ENCODE measurements at places on chromosomes 5 and 9.

GRCh38 chr9:128271112-128271511 lies 4.7 kb downstream of the GOLGA2 start:
- DNase-seq, result peak; percentile 62

- DNase-seq, result no peak
Measured at GRCh38 chr9:127360250-127360649, 36.7 kb upstream of the SLC2A8 start.

DNA sequence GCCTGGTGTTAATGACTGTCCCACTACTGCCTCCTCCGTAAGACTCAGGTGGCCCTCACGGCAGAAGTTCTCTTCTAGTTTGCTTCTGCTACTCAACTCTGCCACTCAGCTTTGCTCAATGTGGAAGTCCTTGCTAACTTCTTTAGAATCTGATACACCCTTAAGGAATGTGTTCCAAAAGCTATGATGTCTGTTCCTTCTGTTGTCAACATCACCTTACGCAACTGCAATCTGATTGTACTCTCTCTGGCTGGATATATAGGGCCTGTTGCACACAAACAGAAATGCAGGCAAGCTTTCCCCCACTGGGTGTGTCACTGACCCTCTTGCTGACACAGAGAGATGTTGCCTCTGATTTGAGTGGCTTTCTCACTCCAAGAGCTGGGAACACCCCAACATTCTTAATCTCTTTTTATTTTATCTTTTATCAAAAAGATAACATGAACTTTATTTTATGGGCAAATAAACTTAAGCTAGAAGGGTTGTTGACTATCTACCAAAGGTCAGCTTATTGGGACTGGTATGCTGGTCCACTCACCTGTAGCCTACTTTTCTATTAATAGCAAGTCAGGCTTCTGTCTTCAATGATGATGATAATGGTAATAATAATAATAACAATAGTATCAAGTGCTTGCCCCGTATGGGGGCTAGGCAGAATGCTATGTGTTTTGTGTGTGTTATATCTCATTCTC lies 25.2 kb downstream of the TMEM252 start:
- peak; percentile 40 for DNase-seq

GRCh38 chr5:144308906-144309670 lies 138.4 kb downstream of the KCTD16 start:
- DNase-seq, result no peak

DNA sequence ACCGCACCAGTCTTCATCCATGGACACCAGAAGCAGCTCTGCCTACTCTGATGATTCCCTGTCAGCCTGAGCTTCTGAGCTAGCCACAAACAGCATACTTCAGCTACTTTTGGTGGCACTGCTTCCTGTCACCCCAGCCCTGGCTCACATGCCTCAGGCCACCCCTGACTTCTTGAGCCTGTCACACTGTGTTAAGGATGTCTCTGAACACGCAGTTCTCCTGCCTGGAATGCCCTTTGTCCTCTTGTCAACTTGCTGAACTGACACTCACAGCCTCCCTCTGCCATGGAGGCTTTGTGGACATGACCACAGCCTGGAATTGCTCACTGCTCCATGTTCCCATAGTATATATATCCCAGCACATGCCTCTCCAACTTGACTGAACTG lies 7.2 kb downstream of the MACROH2A1 start:
- DNase-seq, result no peak

- DNase-seq, result no peak
Measured at GRCh38 chr9:72935595-72935994, 17.3 kb downstream of the ALDH1A1 start.

DNA sequence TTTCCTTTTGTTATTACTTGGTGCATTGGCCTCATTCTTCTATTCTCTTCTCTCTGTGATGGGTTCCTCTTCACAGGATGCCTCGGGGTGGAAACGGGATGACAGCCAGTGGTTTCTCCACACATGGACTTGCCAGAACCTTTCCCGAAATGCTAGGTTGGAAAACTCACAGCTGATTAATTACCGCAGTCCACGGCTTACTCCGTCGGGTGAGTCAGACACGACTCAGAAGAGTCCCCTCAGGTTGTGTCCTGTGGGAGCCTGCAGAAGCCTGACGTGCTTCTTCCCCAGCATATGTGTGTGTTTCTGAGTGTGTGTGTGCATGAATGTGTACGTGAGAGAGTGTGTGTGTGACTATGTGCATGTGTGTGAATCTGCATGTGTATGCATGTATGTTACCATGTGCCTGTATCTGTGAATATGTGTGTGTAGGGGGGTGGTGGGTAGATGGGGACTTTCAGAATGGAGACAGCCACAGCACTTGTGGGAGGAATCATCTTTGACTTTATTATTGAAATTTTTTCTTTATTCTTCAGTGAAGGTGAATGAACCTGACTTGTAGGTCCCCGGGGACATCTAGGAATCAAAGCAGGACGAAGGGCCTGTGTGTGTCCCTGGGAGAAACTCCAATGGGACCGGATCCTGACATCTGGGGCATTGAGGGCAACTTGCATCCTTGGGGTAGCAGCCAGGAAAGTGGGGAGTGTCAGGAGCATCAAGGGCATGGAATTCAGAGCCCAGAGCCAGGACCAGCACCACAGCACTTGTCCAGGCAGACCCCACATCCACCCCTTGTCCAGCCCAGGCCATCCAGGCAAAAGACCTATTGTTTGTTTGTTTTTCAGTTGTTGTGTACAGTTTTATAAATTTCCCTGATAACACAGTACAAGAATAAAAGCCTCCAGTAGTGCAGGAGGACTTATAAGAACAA lies 21.9 kb upstream of the MED10 start:
- no peak for DNase-seq

GRCh38 chr5:172559004-172559932 lies 81.8 kb upstream of the NEURL1B start:
- no peak for DNase-seq

GRCh38 chr5:74063821-74064220 lies 437.8 kb downstream of the ARHGEF28 start:
- no peak for DNase-seq

DNA sequence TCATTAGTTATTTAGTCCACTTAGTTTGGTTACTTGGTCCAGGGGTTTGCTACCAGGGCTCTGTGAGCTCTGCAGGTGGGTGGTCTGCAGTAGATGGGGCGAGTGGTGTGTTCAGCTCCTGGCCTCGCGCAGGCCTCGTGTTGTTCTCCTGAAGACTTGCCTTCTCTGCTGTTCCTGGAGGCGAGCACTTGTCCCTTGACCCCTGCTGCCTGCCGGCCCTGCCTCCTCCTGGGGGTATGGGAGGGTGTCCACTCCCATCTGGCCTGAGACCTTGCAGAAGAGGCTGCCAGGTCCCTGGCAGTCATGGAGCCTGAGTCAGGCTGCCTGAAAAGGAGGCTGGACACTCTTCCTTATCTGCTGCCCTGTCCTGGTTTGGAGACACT lies 137.0 kb downstream of the CACNA1B start:
- DNase-seq, result no peak

DNA sequence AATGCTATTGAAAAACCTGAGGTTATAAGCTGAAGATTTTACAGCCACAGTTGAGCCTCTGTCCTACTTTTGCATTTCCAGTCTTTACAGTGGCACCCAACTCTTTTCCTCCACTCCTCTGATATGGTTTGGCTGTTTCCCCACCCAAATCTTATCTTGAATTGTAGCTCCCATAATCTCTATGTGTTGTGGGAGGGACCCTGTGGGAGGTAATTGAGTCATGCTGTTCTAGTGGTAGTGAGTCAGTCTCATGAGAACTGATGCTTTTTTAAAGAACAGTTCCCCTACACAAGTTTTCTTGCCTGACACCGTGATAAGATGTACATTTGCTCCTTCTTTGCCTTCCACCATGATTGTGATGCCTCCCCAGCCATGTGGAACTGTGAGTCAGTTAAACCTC lies 646.1 kb upstream of the SEMA6A start:
- DNase-seq, result no peak

DNA sequence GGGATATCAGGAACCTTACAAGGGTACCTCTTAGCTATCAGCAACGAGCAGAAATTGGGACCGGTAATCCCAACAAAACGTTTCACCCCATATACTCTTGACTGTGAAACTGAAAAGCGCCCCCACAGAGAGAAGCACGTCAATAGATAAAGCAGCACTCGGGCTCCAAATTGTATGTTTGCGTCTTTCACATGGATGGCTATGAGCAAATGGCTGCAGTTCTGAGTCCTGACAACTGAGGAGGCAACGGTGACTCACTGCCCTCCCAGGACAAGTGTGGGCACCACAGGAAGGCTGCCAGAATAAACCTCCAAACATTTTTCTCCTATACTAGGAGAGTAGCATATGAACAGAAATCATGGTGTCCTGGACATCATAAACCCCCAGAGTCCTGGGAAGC lies 36.6 kb downstream of the SEMA4D start:
- no peak for DNase-seq

DNA sequence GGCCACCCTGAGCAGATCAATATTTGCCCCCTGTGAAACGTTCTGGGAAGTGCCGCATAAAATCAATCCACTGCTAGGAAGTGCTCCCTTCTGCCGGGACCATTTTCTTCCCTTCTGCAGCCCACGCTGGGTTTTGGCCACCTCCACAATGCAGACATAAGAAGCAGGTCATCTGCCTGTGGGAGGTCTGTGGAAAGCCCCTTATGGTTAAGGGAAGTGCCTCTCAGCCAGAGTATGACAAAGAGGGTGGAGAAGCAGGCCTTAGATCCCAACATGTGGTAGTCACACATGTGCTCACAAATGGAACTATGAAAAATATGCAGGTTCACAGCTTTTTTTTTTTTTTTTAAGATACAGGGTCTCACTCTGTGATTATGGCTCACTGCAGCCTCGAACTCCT lies 82.8 kb downstream of the SLC1A3 start:
- DNase-seq, result no peak

DNA sequence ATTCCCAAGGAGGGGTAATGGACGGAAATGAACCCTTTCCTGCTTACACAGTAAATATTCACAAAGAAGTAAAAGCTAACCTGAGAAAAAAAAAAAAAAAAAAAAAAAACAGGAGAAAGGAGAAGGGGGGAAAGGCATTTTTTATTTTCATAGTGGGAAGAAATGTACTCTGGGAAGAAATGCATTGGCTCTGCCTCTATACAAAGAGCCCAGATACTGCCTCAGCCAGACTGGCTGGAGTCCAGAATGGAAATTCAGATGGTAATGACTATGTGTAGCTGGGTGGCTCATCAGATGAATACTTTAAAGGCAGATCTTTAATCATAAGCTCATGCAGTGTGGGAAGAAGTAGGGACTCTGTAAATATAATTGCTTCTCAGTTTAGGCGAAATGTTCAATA lies 124.9 kb upstream of the ZNF608 start:
- DNase-seq, result no peak

GRCh38 chr9:133727876-133728441 lies 10.2 kb downstream of the SARDH start:
- no peak for DNase-seq

- no peak for DNase-seq
Measured at GRCh38 chr5:167785106-167785505, 506.3 kb upstream of the WWC1 start.

GRCh38 chr5:146409054-146409671 lies 38.0 kb upstream of the TCERG1 start:
- no peak for DNase-seq

- no peak for DNase-seq
Measured at GRCh38 chr5:43245724-43246385, 53.8 kb downstream of the NIM1K start.

DNA sequence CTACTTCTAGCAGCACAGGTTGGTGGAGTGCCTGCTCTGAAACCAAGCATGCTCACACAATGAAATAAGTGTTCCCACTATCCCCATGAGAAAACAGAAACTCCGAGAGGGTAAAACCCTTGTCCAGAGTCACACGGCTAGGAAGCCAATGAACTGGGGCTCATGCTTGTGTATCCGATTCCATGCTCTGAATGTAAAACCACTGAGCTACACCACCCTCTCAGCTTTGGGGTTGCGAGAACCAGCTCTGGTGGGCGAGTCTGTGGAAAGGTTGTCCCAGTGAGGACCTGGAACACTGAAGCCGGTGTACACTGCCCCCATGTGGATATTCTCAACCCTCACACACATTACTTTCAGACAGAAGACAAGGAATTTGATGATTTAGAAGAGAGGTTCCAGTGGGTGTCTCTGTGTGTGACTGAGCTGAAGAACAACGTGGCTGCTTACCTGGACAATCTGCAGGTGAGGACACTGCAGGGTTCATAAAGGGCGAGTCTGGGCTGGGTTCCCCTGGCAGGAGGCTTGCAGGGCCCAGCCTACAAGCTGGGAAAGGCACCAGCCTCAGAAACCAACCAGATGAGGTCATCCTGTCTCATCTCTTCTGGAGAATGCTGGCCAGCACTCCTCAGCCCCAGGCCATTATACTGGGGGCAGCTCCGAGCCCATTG lies 37.4 kb downstream of the ARHGEF37 start:
- no peak for DNase-seq

DNA sequence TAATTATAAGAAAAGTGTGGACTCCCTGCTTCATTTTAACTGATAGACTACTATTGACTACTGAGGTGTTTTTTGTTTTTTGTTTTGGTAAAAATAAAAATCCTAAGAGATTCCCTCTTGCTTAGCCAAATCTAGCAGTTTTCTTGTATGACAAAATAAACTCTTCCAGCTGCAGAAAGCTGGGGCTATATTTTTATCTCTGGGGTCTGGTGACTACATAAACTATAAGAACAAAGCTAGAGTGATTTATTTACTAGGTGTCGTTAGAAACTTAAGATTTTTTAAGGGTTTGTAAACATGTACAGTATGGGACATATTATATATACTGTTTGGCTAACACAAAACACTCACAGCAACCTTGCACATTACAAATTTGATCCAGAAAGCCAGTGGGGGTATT lies 467.4 kb upstream of the MPDZ start:
- no peak for DNase-seq

DNA sequence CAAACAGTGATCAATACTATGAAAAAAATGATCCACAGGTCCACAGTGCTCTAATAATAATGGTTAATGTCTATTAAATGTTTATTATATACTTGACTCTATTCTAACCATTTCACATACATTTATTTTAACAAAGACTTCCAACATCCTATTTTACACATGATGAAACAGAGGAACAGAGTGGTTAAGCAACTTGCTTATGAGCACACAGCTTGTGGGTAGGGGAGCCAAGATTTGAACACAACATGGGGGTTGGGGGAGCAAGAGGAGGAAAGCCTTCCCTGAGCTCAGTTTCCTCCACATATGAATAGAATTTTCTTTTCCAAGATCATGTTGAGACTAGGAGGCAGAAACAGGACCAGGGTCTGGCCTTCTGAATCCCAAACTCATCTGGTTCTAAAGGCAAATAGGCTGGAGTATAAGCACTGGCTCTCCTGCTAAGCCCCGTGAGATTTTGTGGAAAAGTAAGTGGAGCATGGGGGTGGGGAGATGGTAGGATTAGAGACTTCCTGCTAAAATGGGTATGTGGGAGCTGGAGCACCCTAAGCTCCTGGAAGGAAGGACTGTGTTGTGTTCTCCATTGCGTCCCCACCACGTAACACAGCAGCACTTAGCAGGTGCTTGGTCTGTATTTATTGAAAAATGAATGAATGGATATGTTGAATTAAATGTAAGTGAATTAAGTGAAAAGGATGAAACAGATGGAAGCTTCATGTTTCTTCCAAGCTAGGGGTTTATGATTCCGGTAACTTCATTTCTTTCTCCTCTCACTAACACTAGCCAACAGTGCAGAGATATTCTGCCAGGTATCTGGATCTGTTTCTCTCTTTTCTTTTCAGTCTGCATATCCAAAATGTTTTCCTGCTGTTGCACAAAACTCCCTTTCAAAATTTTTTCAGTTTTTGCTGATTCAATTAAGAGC lies 26.9 kb upstream of the GALNT10 start:
- no peak for DNase-seq

All from LNCaP clone FGC (cell line).